ENCODE measurements at places on chromosomes 6 and 20. TPM values are rescaled to one million over a fixed set of nuclear protein-coding genes. Genes with fewer than 3 reads are reported as not detected.

Gene NKAIN4
- not detected for total RNA-seq

Gene LPA
- total RNA-seq: under 0.01 TPM

Gene FLOT1
- 71.3 TPM for total RNA-seq

Gene OR2B6
- total RNA-seq: not detected

Gene CDC40
- total RNA-seq: 23.6 TPM

Gene SAMD3
- 28.8 TPM for total RNA-seq

Gene EYA4
- total RNA-seq: 2.0 TPM

Gene MYCT1
- 22.2 TPM for total RNA-seq

Gene MAN1A1
- 120 TPM for total RNA-seq

Gene PLN
- total RNA-seq: 0.19 TPM

Gene TP53TG5
- not detected for total RNA-seq

Gene PTCHD4
- total RNA-seq: 7.0 TPM

Gene TGM6
- not detected for total RNA-seq

Gene PRDM1
- total RNA-seq: 0.58 TPM

Gene VWA7
- not detected for total RNA-seq

Gene SCRT2
- total RNA-seq: not detected

Gene RCAN2
- 0.85 TPM for total RNA-seq

Gene HFE
- 13.0 TPM for total RNA-seq

Gene BANF2
- not detected for total RNA-seq

Gene GABRR1
- total RNA-seq: not detected

Gene REM1
- total RNA-seq: 0.19 TPM

Gene FUCA2
- 37.8 TPM for total RNA-seq

Gene METTL24
- total RNA-seq: 0.85 TPM

Gene EPB41L2
- total RNA-seq: 121 TPM

Gene CAP2
- total RNA-seq: 17.8 TPM

Gene GSTA3
- total RNA-seq: not detected

Gene PTGIS
- total RNA-seq: 191 TPM

Gene C20orf144
- total RNA-seq: 0.28 TPM

Gene KIAA1755
- 2.5 TPM for total RNA-seq

Gene NFATC2
- total RNA-seq: 0.19 TPM

Gene HIVEP1
- 11.3 TPM for total RNA-seq

Gene NRSN1
- total RNA-seq: not detected

Gene SCUBE3
- 26.5 TPM for total RNA-seq

Gene BEND6
- total RNA-seq: 10.0 TPM

Gene HIVEP2
- 20.3 TPM for total RNA-seq

Gene ABHD16B
- not detected for total RNA-seq

Gene FAM217B
- total RNA-seq: 4.6 TPM

Gene LST1
- not detected for total RNA-seq

Gene LIN28B
- not detected for total RNA-seq

Gene BCAS4
- 15.8 TPM for total RNA-seq

Gene WFDC9
- total RNA-seq: not detected

Gene LGSN
- under 0.01 TPM for total RNA-seq

Gene SAPCD1
- total RNA-seq: 0.85 TPM

Gene SALL4
- total RNA-seq: under 0.01 TPM
